Activated T-helper 1 cell treated with anti-CD3 and anti-CD28 coated beads, Interleukin-12 subunit alpha, Interleukin-12 subunit beta, Interleukin-2, Interleukin-4 antibody, amounts not matched to agents 30 ng/mL and 10 ng/mL and 1 ng/mL, durations not matched to agents 14 hours and 24 hours and 36 hours (primary cell): ENCODE measurements at places on chromosomes 1 and 21. TPM values are rescaled to one million over a fixed set of nuclear protein-coding genes. Genes with fewer than 3 reads are reported as not detected.

- H3K36me3 ChIP-seq = no peaks in the 10 kb centered on the region
- DNase-seq = no peak
- no peak overlapping the region for H3K27ac ChIP-seq
- H3K4me3 ChIP-seq = no peak overlapping the region
- H3K4me1 ChIP-seq = no peaks in the 10 kb centered on the region
- peaks cover 11% of the 10 kb centered on the region for H3K27me3 ChIP-seq
These were observed 14.0 kb downstream of the PRR9 start for GRCh38 chr1:153231363-153231762.

DNA sequence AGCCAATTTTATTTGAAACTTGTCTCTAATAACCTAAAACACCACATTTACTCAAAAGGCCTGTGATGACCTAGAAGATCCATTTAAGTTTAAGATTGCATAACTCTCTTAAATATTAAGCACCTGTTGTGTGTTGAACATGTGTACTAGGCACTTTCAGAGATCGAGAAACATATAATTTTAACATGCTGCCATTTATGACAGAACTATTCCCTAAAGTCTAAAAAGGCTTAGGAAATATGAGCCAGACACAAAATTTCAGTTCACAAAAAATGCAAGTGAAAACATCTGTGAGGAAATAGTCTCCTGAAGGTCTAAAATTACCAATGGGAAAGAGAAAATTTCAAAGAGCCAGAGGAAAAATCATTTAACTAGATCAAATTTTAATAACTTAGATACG lies 37.7 kb downstream of the CEP170 start:
- H3K4me1 ChIP-seq = no peaks in the 10 kb centered on the region
- H3K4me3 ChIP-seq = no peak overlapping the region
- H3K27me3 ChIP-seq = no peaks in the 10 kb centered on the region
- peaks cover 30% of the 10 kb centered on the region for H3K36me3 ChIP-seq
- H3K27ac ChIP-seq = no peak overlapping the region

DNA sequence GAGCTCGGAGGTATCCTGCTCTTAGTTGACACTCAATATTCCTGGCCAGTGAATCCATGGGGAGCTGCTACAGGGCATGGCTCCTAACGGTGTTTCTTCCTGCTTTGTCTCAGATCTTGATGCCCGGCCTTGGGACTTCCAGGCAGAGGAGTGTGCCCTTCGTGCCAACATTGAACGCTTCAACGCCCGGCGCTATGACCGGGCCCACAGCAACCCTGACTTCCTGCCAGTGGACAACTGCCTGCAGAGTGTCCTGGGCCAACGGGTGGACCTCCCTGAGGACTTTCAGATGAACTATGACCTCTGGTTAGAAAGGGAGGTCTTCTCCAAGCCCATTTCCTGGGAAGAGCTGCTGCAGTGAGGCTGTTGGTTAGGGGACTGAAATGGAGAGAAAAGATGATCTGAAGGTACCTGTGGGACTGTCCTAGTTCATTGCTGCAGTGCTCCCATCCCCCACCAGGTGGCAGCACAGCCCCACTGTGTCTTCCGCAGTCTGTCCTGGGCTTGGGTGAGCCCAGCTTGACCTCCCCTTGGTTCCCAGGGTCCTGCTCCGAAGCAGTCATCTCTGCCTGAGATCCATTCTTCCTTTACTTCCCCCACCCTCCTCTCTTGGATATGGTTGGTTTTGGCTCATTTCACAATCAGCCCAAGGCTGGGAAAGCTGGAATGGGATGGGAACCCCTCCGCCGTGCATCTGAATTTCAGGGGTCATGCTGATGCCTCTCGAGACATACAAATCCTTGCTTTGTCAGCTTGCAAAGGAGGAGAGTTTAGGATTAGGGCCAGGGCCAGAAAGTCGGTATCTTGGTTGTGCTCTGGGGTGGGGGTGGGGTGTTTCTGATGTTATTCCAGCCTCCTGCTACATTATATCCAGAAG lies 16.7 kb downstream of the ALX3 start:
- H3K4me3 ChIP-seq = no peak overlapping the region
- no peaks in the 10 kb centered on the region for H3K4me1 ChIP-seq
- H3K27me3 ChIP-seq = no peaks in the 10 kb centered on the region
- no peak overlapping the region for H3K27ac ChIP-seq

- DNase-seq = no peak
- H3K36me3 ChIP-seq = no peaks in the 10 kb centered on the region
- no peak overlapping the region for H3K4me3 ChIP-seq
- H3K27me3 ChIP-seq = peaks cover 3% of the 10 kb centered on the region
- no peaks in the 10 kb centered on the region for H3K4me1 ChIP-seq
These were observed 2.1 kb downstream of the CTRC start for GRCh38 chr1:15440357-15440756.

DNA sequence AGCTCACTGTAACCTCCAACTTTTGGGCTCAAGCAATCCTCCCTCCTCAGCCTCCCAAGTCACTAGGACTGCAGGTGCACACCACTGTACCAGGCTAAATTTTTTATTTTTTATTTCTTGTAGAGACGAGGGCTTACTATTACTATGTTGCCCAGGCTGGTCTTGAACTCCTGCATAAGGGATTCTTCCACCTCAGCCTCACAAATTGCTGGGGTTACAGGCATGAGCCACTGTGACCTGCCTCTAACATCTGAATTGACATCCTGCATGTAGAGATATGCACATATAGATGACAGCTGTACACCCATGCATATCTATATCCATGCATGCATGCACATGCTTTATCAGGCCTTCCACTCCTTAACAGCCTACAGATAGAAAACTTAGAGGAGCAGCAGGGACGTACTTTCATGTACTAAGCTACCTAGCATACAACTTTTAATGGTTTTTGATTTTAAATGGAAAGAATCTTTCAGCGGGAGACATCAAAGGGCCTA lies 740.9 kb upstream of the TPTE start:
- no peak overlapping the region for H3K27ac ChIP-seq
- no peaks in the 10 kb centered on the region for H3K27me3 ChIP-seq
- no peak for DNase-seq
- H3K4me3 ChIP-seq = no peak overlapping the region
- H3K36me3 ChIP-seq = peaks cover 1% of the 10 kb centered on the region
- no peaks in the 10 kb centered on the region for H3K4me1 ChIP-seq

- H3K36me3 ChIP-seq = peaks cover 8% of the 10 kb centered on the region
- peak overlapping the region; percentile 98 for H3K4me3 ChIP-seq
- peaks cover 19% of the 10 kb centered on the region for H3K27me3 ChIP-seq
- H3K27ac ChIP-seq = peak overlapping the region; percentile 84
- DNase-seq = peak; percentile 31
- peaks cover 28% of the 10 kb centered on the region for H3K4me1 ChIP-seq
These were observed 687 bp downstream of the TGFBR3 start for GRCh38 chr1:91885213-91885715.

- no peaks in the 10 kb centered on the region for H3K36me3 ChIP-seq
- no peak overlapping the region for H3K27ac ChIP-seq
- H3K4me3 ChIP-seq = no peak overlapping the region
- DNase-seq = no peak
- H3K27me3 ChIP-seq = no peaks in the 10 kb centered on the region
These were observed 909.1 kb downstream of the NCAM2 start for GRCh38 chr21:21907271-21907670.

GRCh38 chr1:32094746-32095521 lies 12.9 kb upstream of the KPNA6 start:
- H3K27ac ChIP-seq = no peak overlapping the region
- DNase-seq = no peak
- no peaks in the 10 kb centered on the region for H3K4me1 ChIP-seq
- H3K4me3 ChIP-seq = no peak overlapping the region

- peaks cover 23% of the 10 kb centered on the region for H3K4me1 ChIP-seq
- H3K4me3 ChIP-seq = no peak overlapping the region
- no peaks in the 10 kb centered on the region for H3K27me3 ChIP-seq
- H3K27ac ChIP-seq = no peak overlapping the region
These were observed 80.3 kb upstream of the DPH5 start for GRCh38 chr1:101105877-101106276.

DNA sequence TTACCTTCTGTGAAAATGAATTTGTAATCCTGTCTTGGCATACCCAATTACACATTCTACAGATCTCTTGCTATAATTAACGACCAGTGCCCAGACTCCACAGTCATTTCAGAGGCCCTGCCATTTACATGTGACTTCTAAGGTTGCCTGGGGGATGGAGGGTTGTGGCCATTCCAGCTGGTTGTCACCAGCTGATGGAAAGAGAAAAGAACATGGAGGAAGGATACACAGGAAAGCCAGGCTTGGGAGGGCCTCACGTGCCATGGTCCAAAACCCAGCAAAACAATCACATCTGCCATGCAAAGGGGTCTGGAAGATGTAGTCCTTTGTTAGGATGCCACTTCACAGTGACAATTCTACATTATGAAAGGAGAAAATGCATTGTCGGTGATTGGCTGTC lies 59.3 kb downstream of the LAMC2 start:
- H3K36me3 ChIP-seq = no peaks in the 10 kb centered on the region
- no peak for DNase-seq
- peaks cover 9% of the 10 kb centered on the region for H3K27me3 ChIP-seq

GRCh38 chr1:37158113-37158749 lies 123.9 kb upstream of the GRIK3 start:
- no peaks in the 10 kb centered on the region for H3K4me1 ChIP-seq
- no peak overlapping the region for H3K27ac ChIP-seq
- H3K27me3 ChIP-seq = no peaks in the 10 kb centered on the region
- no peak for DNase-seq
- no peaks in the 10 kb centered on the region for H3K36me3 ChIP-seq

HES3 gene
- not detected in 2 replicates for total RNA-seq

CRABP2 gene
- total RNA-seq = 1.4 and 1.6 TPM in 2 replicates
